ENCODE measurements at places on chromosomes 3 and 15.

DNA sequence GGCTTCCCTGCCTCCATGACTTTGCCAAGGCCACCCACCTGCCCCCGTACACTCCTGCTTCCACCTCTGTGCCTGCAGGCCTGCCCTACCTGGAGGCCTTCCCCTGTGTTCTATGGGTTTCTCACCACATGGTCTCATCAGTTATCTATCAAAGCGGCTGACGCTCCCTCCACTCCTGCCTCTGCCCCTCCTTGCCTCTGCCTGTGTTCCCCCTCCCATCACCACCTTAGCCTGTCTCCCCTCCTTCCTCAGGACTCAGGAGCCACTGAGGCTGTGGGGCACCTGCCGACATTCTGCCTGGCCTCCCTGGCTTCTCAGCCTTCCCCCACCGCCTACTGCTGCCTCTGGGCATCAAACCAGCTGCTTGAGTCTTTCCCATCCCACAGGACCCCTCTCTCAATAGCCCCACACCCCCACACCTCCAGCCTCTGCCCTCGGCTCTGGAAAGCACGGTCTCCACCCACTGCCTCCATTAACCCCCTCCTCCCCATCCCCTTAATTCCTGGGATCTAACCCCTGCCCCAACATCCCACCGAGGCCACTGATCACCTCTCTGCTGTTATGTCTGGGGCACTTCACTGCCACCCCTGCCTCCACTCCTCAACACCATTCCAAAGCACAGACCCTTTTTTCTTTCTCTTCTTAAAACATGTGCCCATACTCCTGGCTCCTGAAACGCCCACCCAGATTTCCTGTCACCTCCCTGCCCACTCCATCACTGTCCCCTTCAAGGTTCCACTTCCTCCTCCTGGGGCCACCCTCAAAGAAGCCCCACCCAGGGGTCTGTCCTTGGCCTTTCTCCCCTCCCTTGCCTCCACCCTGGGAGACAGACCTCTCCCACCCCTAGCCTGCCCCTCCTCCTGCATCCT is 24.4 kb upstream of the CYP11A1 start:
- DNase-seq, result no peak

DNA sequence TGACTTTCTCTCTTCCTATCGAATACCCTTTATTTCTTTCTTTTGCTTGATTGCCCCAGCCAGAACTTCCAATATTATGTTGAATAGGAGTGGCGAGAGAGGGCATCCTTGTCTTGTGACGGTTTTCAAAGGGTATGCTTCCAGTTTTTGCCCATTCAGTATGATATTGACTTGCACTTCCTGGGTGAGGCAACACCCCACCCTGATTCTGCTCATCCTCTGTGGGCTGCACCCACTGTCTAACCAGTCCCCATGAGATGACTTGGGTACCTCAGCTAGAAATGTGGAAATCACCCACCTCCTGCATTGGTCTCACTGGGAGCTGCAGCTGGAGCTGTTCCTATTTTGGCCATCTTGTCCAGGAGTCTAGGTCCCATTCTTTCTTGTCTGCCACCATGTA is 44.8 kb upstream of the KCNH8 start:
- no peak for DNase-seq

- no peak for DNase-seq
Measured at GRCh38 chr3:126156468-126156867, 23.9 kb downstream of the ALDH1L1 start.

DNA sequence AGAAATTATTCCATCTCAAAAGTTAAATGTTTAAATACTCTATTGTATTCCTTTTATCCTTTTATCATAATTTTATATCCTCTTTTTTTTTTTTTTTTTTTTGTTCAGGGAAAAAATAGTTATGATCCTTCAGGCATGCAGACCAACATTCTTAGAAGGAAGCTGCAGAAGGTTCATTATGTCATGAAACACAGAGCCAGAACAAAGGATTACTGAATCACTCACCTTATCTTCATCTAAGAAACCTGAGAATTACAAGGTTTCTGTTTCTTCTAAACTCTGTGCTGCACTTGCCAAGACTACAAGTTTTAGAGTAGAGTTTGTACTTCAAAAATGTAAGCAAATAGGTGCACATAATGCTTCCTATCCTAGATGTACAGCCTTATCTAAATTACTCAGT is 3.3 kb downstream of the PLCH1 start:
- DNase-seq, result no peak

- DNase-seq, result no peak
Measured at GRCh38 chr15:94164202-94164807, 67.1 kb upstream of the MCTP2 start.

DNA sequence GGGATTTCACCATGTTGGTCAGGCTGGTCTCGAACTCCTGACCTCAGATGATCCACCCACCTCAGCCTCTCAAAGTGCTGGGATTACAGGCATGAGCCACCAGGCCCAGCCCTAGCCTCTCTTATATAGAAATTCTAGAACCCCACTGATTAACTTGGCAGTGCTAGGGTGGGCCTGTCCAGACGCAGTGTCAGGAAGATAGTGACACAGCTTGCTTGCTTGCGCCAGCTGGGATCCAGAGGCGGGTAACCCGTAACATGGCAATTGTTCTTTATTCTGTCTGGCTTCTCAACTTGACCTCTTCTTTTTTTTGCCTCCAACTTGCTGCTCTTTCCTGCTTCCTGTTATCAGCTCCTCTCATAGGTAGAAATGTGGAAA is 16.2 kb downstream of the CEP19 start:
- no peak for DNase-seq

GRCh38 chr3:172213200-172213599 is 173.8 kb downstream of the FNDC3B start:
- no peak for DNase-seq

DNA sequence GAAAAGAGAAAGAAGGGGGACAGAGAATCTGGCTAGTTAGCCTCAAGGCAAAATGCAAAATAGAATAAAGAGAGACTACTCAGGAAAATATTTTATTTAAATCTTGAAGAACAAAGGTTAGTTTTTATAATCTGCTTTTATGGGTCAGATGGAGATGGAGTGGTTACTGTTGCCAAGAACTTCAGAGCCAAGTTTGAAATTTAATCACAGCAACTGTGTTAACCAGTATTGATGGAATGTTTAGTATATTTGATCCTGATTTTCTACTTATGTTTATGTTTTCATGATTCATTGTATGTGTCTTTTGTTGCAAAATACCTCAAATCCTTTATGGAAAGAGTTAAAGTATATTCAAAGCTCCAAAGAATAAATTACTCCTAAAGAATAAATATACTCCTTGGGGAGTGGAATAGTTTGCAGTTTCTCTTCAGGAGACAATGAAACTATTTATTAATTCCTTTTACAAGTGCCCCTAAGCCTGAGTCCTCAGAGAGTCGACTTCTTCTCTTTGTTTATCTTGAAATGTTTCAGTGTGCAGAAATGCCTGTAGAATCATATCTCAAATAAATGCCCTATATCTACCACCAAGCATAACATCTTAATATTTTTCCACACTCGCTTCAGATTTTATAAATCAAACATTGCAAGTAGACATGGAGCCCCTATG is 60.9 kb upstream of the THSD4 start:
- no peak for DNase-seq

GRCh38 chr15:27461181-27461580 is 490.2 kb downstream of the GABRG3 start:
- DNase-seq, result no peak

GRCh38 chr15:91214675-91215590 is 114.9 kb downstream of the SV2B start:
- DNase-seq, result no peak

DNA sequence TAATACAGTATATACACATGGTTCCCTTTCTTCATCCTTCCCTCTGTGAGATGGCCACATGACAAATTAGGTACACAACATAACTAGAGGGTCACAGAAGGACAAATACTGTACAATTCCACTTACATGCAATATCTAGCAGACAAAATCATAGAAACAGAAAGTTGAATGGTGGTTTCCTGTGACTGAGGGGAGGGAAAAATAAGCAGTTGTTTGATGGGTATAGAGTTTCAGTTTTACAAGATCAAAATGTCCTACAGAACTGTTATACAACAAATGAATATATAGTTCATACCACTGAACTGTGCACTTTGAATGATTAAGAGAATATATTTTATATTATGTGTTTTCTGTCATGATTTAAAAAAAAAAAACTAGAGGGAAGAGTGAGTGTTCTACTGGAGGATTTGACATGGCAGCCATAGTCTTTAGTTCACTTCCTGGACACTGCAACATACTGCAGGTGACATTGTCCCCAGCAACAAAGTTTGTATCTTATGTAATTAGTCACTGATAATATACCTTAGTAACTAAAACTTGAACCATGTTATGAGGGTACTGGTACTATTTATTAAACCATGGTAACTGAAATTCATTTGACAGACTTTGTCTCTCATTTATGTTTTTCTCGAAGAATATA is 37.2 kb downstream of the CCDC54 start:
- DNase-seq, result no peak

- no peak for DNase-seq
Measured at GRCh38 chr15:35505141-35505540, 40.8 kb downstream of the DPH6 start.

GRCh38 chr15:90988296-90988695 is 6.0 kb downstream of the PRC1 start:
- no peak for DNase-seq

DNA sequence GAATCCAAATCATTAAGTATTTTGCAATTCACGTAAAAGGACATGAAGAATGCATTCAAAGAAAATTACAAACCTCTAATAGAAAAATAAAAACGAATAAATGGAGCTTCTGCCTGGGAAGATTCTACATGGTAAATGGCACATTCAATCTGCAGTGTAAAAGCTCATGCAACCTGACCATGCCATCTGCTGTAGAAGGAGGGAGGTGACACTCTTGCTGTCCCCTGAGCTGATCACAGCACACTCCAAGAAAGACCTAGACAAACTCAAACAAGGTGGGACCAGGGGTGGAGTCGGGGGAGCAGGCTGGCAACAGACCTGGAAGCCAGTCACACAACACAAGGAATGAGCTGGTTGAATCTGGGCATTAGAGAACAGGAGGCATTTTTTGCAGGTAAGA is 101.8 kb downstream of the BDH1 start:
- no peak for DNase-seq

- DNase-seq, result peak; percentile 17
Measured at GRCh38 chr15:33242165-33242564, 47.7 kb upstream of the FMN1 start.

Measured in GM04503 (cell line).